ENCODE measurements at places on chromosomes 16 and 17. TPM values are rescaled to one million over a fixed set of nuclear protein-coding genes. Genes with fewer than 3 reads are reported as not detected.

MYH3 gene
- total RNA-seq, result 4.1 TPM

DNA sequence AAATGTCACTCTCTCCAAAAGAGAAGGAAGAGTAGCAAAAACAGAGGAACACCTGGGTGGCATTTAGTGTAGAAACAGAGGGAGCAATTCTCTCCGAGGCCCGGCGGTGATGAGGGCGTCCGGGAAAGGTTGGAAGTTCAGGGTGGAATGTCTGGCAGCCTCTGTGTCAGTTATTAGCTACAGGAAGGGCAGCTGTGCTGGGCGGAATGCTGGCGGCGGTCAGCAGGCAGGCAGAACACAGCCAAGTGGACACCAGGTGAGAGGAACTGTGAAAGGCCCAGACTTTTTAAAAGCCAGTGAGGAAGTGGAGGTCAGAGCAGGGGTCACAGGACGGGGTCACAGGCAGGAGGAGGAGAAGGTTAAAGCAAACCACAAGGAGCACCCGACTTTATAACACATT lies 238.1 kb downstream of the NTN1 start:
- peaks cover 4% of the 10 kb centered on the region for H3K36me3 ChIP-seq
- H3K4me1 ChIP-seq, result peaks cover 26% of the 10 kb centered on the region
- DNase-seq, result no peak
- H3K27me3 ChIP-seq, result no peaks in the 10 kb centered on the region
- H3K27ac ChIP-seq, result no peak overlapping the region

DNAI2 gene
- total RNA-seq, result 0.47 TPM

- H3K27me3 ChIP-seq, result no peaks in the 10 kb centered on the region
- H3K4me3 ChIP-seq, result peak overlapping the region; percentile 38
- peak overlapping the region; percentile 25 for H3K27ac ChIP-seq
- H3K4me1 ChIP-seq, result peaks cover 26% of the 10 kb centered on the region
- H3K36me3 ChIP-seq, result peaks cover 1% of the 10 kb centered on the region
- DNase-seq, result peak; percentile 38
These were observed 9.4 kb upstream of the FASN start for GRCh38 chr17:82107341-82107860.

DNA sequence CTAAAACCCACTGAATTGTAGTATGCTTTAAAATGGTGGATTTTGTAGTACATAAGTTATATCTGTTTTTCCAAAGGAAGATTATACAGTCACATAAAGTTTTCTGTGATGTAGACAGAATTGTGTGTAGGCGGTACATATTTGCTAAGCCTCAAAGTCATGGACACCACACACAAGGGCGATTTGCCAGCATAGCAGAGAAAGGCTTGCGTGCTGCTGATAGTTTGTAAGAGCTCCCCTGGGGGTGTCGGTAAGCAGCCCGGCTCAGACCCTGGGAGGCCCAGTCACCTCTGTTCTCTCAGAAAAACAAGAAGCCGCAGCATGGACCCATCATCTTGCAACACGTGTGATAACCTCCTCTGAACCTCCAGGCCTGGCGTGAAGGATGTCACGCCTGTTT lies 38.3 kb upstream of the AKTIP start:
- peaks cover 26% of the 10 kb centered on the region for H3K4me1 ChIP-seq
- H3K4me3 ChIP-seq, result no peak overlapping the region
- DNase-seq, result no peak

GRCh38 chr16:82660966-82661365 lies 34.2 kb downstream of the CDH13 start:
- H3K4me3 ChIP-seq, result no peak overlapping the region
- DNase-seq, result no peak
- H3K4me1 ChIP-seq, result peaks cover 34% of the 10 kb centered on the region
- no peak overlapping the region for H3K27ac ChIP-seq

- H3K36me3 ChIP-seq, result no peaks in the 10 kb centered on the region
- no peak overlapping the region for H3K27ac ChIP-seq
- no peak for DNase-seq
- no peak overlapping the region for H3K4me3 ChIP-seq
These were observed 5.6 kb upstream of the PVALEF start for GRCh38 chr17:81159611-81160265.

- no peaks in the 10 kb centered on the region for H3K27me3 ChIP-seq
- DNase-seq, result no peak
- no peaks in the 10 kb centered on the region for H3K4me1 ChIP-seq
- no peaks in the 10 kb centered on the region for H3K36me3 ChIP-seq
These were observed 122.6 kb upstream of the MED13 start for GRCh38 chr17:62187681-62188080.

DNA sequence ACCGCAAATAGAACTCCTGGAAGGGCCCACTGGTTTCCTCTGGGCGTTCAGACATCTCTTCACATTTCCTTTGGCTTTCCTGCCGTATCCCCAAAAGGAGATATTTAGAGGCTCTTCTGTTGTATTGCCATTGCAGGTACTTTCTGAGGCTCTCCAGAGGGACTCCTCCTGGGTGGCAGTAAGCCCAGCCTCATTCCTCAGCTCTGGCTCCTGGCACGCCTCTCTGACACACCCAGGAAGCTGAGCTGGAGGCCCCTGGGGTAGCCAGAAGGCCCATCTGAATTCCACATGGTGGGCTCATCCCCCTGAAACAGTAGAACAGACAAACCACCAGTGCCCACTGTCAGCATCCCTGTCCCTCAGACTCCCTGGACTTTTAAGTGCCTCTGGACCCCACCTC lies 206.7 kb downstream of the PARN start:
- no peak for DNase-seq
- H3K4me3 ChIP-seq, result no peak overlapping the region
- no peak overlapping the region for H3K27ac ChIP-seq

- peaks cover 68% of the 10 kb centered on the region for H3K4me1 ChIP-seq
- no peak for DNase-seq
- peak overlapping the region; percentile 97 for H3K27ac ChIP-seq
- peak overlapping the region; percentile 74 for H3K4me3 ChIP-seq
- peaks cover 1% of the 10 kb centered on the region for H3K36me3 ChIP-seq
These were observed 25.0 kb upstream of the ZNF750 start for GRCh38 chr17:82864713-82865248.

B4GALNT2 gene
- not detected for total RNA-seq

CDK5R1 gene
- 10.2 TPM for total RNA-seq

GRCh38 chr17:9177212-9177611 lies 155.9 kb downstream of the NTN1 start:
- no peak for DNase-seq
- no peaks in the 10 kb centered on the region for H3K27me3 ChIP-seq
- no peak overlapping the region for H3K4me3 ChIP-seq
- no peaks in the 10 kb centered on the region for H3K4me1 ChIP-seq

GRCh38 chr16:54742436-54742835 lies 188.2 kb upstream of the IRX5 start:
- no peaks in the 10 kb centered on the region for H3K36me3 ChIP-seq
- peaks cover 2% of the 10 kb centered on the region for H3K27me3 ChIP-seq
- no peaks in the 10 kb centered on the region for H3K4me1 ChIP-seq
- no peak overlapping the region for H3K4me3 ChIP-seq
- no peak overlapping the region for H3K27ac ChIP-seq

DNA sequence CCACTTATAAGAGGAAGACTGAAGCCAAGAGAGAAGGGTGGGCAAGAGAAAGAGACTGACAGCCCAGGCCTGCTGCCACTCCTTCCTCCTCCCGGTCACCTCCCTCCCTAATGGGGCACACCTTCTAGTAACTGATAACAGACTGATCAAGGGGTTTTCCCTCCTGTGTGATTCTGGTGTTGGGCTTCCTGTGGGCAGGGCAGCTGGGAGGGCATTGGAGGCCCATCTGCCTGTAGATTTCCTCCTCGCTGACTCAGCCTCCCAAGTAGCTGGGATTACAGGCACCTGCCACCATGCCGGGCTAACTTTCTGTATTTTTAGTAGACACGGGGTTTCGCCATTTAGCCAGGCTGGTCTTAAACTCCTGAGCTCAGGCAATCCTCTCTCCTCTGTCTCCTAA lies 16.2 kb downstream of the CA4 start:
- H3K36me3 ChIP-seq, result no peaks in the 10 kb centered on the region
- peak overlapping the region; percentile 46 for H3K27ac ChIP-seq

DNA sequence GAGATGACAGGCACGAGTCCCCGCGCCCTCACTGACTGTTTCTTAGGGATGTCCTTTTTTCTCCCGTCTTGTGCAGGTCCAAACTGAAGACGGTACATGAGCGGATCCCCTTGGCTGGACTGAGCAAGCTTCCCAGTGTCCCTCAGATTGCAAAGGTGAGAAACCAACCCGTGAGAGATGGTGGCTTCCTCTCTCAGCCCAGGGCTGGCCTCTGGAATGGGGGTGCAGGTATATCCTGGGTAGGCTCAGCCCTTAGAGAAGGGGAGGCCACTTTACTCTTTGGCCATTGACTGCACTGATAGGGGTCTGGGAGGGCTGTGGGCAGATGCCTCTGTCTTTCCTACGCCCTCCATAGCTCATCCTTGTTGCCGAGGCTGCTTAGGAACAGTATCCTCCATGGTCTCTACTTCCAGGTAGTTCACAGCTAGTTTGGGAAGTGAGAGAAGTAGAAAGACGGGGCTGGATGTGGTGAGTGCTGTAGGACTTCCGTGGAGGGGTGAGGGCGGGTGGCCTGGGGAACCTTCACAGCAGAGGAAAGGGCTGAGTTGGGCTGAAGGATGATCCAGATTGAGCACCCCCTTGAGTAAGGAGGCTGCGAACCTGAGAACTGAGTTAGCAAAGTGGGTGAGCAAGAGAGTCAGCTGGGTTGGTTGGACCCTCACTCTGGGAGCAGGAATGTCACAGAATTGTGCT lies 83.0 kb downstream of the OR1D5 start:
- no peak for DNase-seq
- H3K4me1 ChIP-seq, result no peaks in the 10 kb centered on the region
- H3K27ac ChIP-seq, result no peak overlapping the region
- H3K27me3 ChIP-seq, result no peaks in the 10 kb centered on the region
- H3K4me3 ChIP-seq, result no peak overlapping the region

- no peak overlapping the region for H3K27ac ChIP-seq
- no peak overlapping the region for H3K4me3 ChIP-seq
- no peaks in the 10 kb centered on the region for H3K4me1 ChIP-seq
- no peaks in the 10 kb centered on the region for H3K27me3 ChIP-seq
- no peaks in the 10 kb centered on the region for H3K36me3 ChIP-seq
These were observed 30.5 kb downstream of the SLC5A11 start for GRCh38 chr16:24876231-24876630.

Measured in activated CD8-positive, alpha-beta T cell treated with anti-CD3 and anti-CD28 coated beads for 36 hours (primary cell).